ENCODE measurements at places on chromosomes 16 and 17.

- no peak for DNase-seq
Observed at GRCh38 chr16:11399261-11399831, 54.1 kb downstream of the RMI2 start.

DNA sequence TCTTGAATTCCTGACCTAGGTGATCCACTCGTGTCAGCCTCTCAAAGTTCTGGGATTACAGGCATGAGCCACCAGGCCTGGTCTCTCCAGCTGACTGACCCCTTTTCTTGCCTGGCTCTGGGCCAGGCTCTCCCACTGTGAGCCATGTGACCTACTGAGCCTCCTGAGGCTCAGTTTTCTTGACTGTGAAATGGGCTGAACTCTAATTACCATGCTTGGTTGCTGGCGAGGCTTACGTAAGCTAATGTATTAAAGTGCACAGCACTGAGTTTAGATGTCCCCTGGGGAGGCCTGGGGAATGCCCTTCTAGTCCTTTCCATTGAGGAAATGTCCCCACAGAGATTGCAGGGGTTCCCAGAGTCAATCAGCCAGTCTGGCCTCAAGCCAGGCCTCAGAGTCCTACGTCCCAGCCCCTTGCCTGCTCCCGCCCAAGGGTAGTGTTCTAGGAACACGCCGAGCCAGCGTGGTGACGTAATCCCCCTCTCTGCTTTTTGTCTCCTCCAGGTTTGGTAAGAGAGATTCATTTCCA is 45.8 kb upstream of the LGALS9 start:
- no peak for DNase-seq

- no peak for DNase-seq
Observed at GRCh38 chr16:3328643-3329042, 23.3 kb downstream of the ZNF75A start.

- DNase-seq = no peak
Observed at GRCh38 chr17:8466456-8466855, 30.8 kb downstream of the NDEL1 start.

- DNase-seq = no peak
Observed at GRCh38 chr17:71461498-71462169, 659.2 kb upstream of the SOX9 start.

DNA sequence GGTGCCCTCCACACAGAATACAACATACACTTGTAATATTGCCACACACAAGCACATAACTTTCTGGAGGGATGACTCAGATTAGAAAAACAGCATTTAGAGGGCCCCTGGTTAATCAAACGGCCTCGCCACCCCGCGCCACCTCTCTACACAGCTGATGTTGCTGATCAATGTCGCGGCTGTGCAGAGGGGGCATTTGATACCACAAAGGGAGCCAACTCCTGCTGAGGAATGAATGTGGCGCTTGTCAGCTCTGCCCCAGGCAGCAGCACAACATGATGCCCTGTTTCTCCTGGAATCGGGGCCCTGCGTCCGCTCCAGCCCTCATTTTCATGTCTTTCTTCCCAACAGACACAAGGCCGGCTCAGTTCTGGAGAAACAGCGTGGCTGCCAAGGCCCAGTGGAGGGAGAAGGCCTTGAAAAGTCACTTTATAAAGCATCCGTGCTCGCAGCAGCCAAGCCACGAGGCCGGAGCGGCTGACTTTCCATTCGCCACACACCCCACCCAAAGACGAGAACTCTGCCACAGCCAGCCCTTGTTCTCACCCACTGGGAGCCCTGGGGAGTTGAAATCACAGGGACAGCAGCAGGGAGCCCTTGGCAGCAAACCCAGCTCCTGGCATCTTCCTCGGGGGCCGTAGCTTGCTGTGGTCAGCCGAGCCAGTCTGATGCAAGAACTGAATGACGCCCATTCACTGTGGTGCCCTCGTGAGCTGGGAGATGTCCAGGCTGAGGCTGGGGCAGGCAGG is 65.6 kb downstream of the XYLT1 start:
- DNase-seq = no peak

- DNase-seq = no peak
Observed at GRCh38 chr16:17424771-17425170, 46.0 kb downstream of the XYLT1 start.

GRCh38 chr16:67884684-67885083 is at the start of gene NRN1L:
Gene NRN1L, plus strand, starts transcription at chr16:67884885. Its CDS starts 19 bp downstream, at chr16:67884904.
- DNase-seq = peak; percentile 50
